ENCODE measurements at places on chromosomes 1 and 21.
A peak's percentile ranks its signal among the peaks of the same experiment; 100 is the strongest.

DNA sequence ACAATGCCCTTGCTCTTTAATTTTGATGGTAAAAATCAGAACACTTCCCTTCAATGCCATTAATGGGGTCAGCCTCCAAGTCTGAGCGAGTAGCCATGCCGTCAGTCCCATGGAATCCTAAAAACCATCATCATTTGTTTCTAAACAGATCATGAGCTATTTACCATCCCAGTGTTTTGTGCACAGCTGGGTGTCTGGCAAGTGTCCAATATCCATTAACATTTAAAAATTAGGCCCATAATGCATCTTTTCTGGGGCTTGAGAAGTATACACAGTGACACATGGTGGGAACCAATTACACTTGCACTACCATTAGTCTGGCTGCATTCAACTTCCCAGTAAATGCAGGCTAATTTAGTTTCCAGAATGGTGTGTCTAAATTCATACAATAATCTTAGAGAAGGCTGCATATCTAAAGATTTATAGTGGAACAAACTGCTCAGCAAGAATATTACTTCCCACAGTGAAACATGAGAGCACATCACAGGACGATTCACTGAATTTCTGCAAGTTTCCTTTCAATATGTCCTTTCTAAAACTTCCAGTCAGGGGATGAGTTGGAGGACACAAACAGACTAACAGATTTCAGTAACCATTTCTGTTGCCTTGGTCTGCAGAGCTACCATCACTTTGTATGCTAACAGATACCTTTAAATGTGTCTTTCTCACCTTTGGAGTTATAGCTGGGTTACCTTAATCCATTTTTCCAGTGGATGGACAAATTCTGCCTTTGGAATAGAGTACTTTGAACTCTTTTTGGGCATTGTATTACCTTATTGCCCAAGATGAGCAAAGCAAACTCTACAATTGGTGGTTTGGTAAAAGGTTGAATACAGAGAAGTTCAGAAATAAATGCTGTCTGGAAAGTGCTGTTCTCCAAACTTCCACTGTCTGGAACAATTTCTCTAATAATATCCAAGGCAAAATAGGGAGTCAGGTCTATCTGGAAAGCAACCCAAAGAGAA is 258.0 kb downstream of the PTBP2 start:
- no peak for DNase-seq

DNA sequence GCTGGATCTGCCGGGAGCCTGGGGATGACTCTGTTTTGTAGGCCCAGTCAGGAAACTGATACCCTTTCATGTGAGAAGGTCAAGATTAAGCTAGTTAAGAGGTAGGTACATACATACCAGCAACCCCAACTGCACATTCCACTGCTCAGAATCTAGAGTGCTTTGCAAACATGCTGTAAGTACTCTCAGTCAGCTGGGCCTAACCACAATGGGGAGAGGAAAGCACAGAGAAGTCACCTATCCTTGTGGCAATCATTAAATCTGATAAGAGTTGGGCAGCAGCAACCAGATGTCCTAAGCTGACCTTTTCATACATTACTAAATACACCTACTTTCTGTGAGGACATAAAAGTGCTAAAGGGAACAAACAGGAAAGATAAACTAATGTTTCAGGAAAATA is 2.5 kb downstream of the ETV3 start:
- DNase-seq: no peak

DNA sequence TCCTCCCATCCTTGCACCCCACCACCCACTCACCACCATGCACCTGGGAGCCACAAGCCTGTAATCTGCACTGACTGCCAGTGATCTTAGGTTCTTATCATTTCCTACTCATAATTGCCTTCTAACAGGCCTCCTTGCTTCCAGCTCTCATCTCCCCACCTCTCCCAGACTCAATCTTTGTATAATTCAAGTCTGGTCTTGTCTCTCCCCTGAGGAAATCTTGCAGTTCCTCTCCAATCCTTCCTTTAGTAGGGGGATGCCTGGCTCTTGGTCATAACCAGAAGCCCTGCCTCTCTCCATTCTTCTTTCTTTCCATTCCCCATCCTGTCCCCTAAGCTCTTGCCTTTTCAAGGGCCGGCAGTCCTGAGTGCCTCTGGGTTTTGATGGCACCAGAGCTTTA is 27.8 kb downstream of the PIGM start:
- no peak for DNase-seq

- DNase-seq: no peak
Observed at GRCh38 chr21:40128891-40129290, 261.7 kb downstream of the PCP4 start.

- DNase-seq: peak; percentile 47
Observed at GRCh38 chr1:239997515-239998311, 94.0 kb upstream of the FMN2 start.
